ENCODE measurements at places on chromosomes 16 and 17. TPM values are rescaled to one million over a fixed set of nuclear protein-coding genes. Genes with fewer than 3 reads are reported as not detected.

DNA sequence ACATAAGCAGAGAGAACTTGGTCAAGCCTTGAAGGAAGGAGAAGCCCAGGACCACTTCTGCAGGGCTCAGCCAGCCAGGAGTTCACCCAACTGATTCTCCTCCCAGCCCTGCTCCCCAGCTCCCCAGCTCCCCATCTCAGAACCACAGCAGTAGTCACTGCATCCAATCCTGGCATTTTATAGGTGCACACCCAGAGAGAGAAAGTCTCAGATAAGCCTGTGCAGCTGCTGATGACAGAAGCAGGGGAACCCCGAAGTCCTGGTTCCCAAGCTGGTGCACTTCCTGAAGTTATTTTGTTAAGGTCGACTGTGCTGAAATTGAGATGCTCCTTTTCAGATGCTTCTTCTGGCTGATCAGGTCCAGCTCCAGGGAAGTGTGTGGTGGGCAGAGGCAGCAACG, 6.6 kb downstream of the RNF112 start:
- H3K27ac ChIP-seq: no peak overlapping the region
- no peaks in the 10 kb centered on the region for H3K36me3 ChIP-seq
- no peaks in the 10 kb centered on the region for H3K27me3 ChIP-seq
- H3K4me3 ChIP-seq: no peak overlapping the region
- no peaks in the 10 kb centered on the region for H3K4me1 ChIP-seq
- no peak for DNase-seq

The NTN1 gene
- 2.4 TPM for total RNA-seq

The PTX4 gene
- total RNA-seq: not detected

- peaks cover 50% of the 10 kb centered on the region for H3K4me1 ChIP-seq
- no peak for DNase-seq
- no peak overlapping the region for H3K4me3 ChIP-seq
- H3K27me3 ChIP-seq: no peaks in the 10 kb centered on the region
Observed at GRCh38 chr16:51442141-51442870, 291.2 kb upstream of the SALL1 start.

GRCh38 chr16:47143677-47144558, at the start of gene NETO2:
TSS of gene NETO2 (minus strand) at chr16:47143945. CDS start at chr16:47143612, 333 bp downstream.
- peak; percentile 88 for DNase-seq
- peak within 1 kb of the TSS; percentile 90 for H3K4me3 ChIP-seq
- no peaks in the 10 kb centered on the region for H3K36me3 ChIP-seq
- peaks cover 8% of the 10 kb centered on the region for H3K4me1 ChIP-seq

- no peak within 1 kb of the TSS for H3K27ac ChIP-seq
- H3K4me3 ChIP-seq: peak within 1 kb of the TSS; percentile 63
- DNase-seq: peak; percentile 94
- no peaks in the 10 kb centered on the region for H3K27me3 ChIP-seq
Observed at GRCh38 chr17:39197380-39198185, at the start of gene CACNB1. TSS of gene CACNB1 (minus strand) at chr17:39197669. CDS start at chr17:39197495, 174 bp downstream.

DNA sequence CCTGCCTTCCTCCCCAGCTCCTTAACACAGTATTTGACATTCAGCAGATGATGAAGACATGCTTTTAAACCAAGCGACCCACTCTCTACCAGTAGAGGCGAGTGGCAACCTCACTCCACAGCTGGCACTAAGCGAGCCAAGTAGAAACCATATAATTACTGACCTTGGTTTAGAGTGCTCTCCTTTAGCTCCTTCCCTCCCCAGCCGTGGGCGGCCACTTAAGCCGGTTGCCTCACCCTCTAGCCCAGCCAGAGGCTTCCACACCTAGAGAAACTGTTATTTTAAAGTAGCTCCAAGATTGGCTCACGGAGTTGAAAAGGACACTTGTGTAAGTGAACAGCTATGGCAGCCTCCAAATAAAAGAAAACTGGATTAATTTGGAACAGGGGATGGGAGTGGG, 109.1 kb upstream of the CRHR1 start:
- H3K27me3 ChIP-seq: no peaks in the 10 kb centered on the region
- no peak for DNase-seq
- H3K27ac ChIP-seq: no peak overlapping the region
- no peaks in the 10 kb centered on the region for H3K36me3 ChIP-seq
- H3K4me3 ChIP-seq: no peak overlapping the region

Measured in neural progenitor cell (in vitro differentiated cells).